Stimulated activated naive CD8-positive, alpha-beta T cell treated with anti-CD3 and anti-CD28 coated beads, Interleukin-15, Interleukin-2, amounts not matched to agents 100 U/mL and 50 U/mL, for 24 hours (primary cell): ENCODE measurements at places on chromosomes 5 and 9.

DNA sequence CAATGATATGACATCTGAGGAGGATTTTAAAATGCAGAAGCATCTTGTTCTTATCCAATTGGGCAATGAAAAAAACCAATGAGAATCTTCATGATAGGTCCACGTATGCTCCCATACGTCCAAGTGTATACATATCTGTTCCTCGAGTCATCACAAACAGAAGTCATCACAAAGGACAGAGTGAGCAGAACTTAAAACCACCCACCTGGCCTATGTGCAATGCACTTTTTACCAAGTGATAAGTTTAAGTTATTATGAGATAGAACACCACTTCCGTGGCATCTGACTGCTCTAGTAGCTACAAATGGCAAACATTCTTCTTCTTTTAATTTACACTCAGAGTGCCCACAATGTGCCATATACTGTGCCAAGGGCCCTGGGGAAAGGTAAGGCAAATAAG lies 82.4 kb downstream of the PPP2R2B start:
- no peak for DNase-seq

DNA sequence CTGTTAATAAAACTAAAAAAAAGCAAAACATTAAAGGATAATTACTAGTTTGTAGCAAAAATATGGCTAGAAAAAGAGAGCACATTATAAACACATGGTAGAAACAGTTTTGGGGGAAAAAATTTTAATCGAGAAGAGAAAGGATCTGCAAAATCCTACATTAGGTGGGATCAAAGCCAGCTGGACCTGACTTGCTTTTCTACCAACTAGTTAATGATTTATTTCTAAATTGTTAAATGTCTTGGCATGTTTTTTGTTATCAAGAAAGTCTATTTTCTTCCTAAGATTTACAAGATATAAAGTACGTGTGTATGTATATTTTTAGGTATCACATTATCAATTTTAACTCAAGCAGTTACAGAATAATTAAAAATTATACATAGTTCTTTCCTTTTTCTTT lies 47.1 kb upstream of the CDK5RAP2 start:
- DNase-seq = no peak

DNA sequence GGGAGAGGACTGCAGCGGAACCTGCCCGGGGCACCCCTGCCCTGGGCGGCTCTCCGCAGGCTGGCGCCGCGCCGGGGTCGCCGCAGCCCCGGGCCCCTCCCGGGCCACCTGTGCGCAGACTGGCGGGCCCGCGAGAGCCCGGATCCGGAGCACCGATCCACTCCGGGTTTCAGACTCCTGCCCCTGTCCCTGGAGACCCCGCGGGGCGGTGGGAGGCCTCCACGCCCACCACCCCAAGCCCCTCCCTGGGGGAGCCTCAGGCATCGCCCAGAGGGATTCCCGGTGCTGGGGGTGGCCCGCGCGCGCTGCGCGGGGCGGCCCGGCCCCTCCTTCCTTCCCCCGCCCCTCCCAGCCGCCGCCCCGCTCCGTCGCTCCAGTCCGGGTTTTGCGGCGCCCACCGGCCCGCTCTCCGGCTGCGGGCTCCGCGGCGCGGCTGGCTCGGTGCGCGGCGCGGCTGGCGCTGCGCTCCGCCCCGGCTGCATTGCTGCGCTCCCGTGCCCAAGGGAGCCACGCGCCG lies at the start of gene UNC5A:
TSS of gene UNC5A (plus strand) at position 479 of the 517 bp plus-strand sequence. CDS start 192 bp downstream, outside the sequence.
- peak; percentile 78 for DNase-seq

DNA sequence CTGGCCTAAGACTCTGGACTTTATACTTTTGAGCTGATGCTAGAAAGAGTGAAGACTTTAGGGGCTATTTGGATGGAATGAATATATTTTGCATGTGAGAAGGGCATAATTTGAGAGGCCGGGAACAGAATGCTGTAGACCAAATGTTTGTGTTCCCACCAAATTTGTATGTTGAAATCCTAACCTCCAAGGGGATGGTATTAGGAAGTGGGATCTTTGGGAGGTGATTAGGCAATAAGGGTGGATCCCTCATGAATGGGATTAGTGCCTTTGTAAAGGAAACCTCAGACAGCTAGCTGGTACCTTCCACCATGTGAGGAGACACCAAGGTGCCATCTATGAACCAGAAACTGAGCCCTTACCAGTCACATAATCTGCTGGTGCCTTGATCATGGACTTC lies 165.1 kb upstream of the S1PR3 start:
- DNase-seq = no peak

DNA sequence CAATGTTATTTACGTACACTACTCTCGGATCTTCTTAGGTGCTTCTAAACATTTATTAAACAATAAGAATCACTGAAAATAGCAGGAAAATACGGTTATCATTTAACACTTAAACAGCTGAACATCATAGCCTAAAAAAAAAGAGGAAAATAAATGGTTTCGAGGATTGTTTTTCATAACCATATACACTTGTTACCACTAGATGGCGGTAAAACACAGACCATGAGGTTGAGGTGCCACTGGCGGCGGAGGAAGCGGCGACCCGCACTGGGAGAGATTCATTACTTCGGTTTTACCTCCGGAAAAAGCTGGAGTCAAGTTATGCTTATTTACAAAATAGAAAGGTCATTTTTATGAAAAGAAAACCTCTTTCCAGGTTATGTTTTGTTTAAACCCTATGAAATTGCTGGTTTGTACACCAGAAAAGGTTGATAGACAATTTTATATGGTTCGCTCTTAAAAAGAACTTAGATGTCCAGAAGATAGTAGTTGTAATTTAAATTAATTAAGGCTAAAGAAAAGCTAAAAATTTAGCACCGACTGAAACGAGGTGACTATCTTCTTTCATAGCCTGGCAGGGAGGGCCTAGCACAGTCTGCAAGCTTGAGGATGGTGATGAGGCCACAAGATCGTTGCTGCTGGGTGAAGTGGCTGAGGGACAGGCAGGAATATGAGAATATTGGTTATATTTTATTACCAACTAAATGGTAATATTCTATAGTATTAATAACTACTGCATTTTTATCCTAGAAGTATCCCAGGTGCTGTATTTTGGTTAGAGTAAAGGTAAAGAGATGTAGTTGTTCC lies 605.7 kb downstream of the RAB3C start:
- DNase-seq = peak; percentile 59

GRCh38 chr9:38338342-38339018 lies 54.0 kb upstream of the ALDH1B1 start:
- no peak for DNase-seq

GRCh38 chr9:129113645-129114304 lies 2.6 kb downstream of the PTPA start:
- DNase-seq = no peak

DNA sequence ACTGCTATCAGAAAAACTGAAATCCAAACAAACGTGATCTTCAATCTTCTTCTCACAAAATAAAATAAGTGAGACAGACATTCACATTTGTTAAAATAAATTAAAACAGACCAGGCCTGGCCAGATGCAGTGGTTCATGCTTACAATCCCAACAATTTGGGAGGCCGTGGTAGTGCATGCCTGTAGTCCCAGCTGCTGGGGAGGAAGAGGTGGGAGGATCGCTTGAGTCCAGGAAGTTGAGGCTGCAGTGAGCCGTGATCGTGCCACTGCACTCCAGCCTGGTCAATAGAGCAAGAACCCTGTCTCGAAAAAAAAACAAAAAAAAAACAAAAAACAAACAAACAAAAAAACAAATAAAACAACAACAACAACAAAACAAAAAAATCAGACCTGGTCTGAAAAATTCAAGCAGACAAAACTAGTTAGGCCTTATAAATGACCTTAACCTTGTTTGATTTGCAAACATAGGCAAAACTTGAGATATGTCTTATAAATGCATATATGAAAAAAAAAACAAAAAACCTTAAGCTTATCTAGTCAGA lies 10.8 kb downstream of the MAPKAP1 start:
- DNase-seq = no peak

GRCh38 chr9:136012651-136013050 lies 51.5 kb upstream of the UBAC1 start:
- no peak for DNase-seq

- DNase-seq = no peak
Measured at GRCh38 chr5:66242050-66242715, 98.1 kb downstream of the SREK1 start.

GRCh38 chr5:43137326-43137725 lies 16.6 kb downstream of the ZNF131 start:
- DNase-seq = no peak

GRCh38 chr5:135053278-135053677 lies 19.2 kb upstream of the PITX1 start:
- no peak for DNase-seq

GRCh38 chr5:176144508-176144907 lies 93.7 kb upstream of the SIMC1 start:
- DNase-seq = no peak

DNA sequence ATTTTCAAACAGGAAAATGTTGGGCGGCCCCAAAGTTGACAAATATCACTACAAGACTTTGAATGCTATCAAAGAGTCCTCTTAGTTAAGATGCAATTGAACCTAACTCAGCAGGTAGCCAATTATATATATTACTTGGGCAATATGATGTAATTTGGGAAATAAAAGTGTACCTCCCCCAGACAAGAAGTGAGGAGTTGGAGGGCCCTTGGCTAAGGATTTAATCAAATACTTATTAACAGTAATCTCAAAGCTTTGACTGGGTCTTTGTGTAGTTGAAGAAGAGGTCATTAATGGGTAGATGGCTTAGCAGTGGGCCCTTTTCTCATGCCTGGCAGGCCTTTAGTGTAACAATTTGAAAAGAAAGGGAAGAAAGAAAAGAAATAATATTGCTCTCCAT lies 599.0 kb downstream of the CSNK1G3 start:
- no peak for DNase-seq

DNA sequence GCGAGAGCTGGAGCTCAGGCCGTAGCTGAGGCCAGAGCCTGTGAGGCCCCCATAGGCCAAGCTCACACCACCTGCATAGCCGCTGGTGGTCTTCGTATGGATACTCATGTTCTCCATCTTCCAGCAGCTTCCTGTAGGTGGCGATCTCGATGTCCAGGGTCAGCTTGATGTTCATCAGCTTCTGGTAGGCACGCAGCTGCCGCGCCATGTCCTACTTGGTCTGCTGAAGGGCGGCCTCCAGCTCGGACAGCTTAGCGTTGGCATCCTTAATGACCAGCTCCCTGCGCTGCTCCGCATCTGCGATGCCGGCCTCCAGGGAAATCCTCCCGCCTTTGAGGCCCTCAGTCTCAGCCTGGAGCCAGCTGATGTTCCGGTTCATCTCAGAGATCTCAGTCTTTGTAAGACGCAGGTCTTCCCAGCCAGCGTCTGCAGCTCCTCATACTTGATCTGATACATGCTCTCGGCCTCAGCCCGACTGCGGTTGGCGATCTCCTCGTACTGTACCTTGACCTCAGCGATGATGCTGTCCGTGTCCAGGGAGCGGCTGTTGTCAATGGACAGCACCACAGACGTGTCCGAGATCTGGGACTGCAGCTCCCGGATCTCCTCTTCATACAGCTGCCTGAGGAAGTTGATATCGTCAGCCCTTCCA lies 172.1 kb downstream of the PPP2R2B start:
- DNase-seq = no peak
